Activated naive CD4-positive, alpha-beta T cell treated with anti-CD3 and anti-CD28 coated beads for 36 hours (primary cell): ENCODE measurements at places on chromosomes 7 and 10. TPM values are rescaled to one million over a fixed set of nuclear protein-coding genes. Genes with fewer than 3 reads are reported as not detected.

Gene OPALIN
- not detected for total RNA-seq

Gene CALY
- not detected for total RNA-seq

Gene CFAP43
- not detected for total RNA-seq

Gene MAD1L1
- total RNA-seq, result 40.2 TPM

- no peaks in the 10 kb centered on the region for H3K4me1 ChIP-seq
- H3K27ac ChIP-seq, result no peak overlapping the region
- H3K4me3 ChIP-seq, result no peak overlapping the region
- DNase-seq, result no peak
Measured at GRCh38 chr10:89575031-89575430, 39.6 kb upstream of the SLC16A12 start.

GRCh38 chr7:53470336-53470970 lies 435.0 kb downstream of the POM121L12 start:
- no peaks in the 10 kb centered on the region for H3K36me3 ChIP-seq
- no peaks in the 10 kb centered on the region for H3K27me3 ChIP-seq
- H3K27ac ChIP-seq, result no peak overlapping the region
- no peaks in the 10 kb centered on the region for H3K4me1 ChIP-seq

DNA sequence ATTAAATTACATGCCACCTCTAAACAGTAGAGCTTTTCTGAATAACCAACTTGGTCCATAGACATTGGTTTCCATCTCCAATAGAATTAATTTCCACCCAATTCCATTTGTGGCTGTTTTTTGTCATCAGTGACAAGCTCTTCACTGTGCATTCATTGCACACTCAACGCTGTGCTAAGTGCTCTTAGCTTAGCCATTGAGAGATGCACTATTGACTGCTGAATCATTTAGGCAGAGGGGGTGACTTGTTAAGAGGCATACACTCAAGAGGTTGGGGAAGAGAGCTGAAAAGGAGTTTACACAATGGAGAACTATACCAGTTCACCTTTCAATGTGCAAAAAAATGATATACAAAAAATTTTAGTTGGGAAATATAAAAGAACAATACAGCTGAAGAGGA lies 31.9 kb upstream of the CBLL1 start:
- no peaks in the 10 kb centered on the region for H3K4me1 ChIP-seq
- no peaks in the 10 kb centered on the region for H3K36me3 ChIP-seq
- no peaks in the 10 kb centered on the region for H3K27me3 ChIP-seq

DNA sequence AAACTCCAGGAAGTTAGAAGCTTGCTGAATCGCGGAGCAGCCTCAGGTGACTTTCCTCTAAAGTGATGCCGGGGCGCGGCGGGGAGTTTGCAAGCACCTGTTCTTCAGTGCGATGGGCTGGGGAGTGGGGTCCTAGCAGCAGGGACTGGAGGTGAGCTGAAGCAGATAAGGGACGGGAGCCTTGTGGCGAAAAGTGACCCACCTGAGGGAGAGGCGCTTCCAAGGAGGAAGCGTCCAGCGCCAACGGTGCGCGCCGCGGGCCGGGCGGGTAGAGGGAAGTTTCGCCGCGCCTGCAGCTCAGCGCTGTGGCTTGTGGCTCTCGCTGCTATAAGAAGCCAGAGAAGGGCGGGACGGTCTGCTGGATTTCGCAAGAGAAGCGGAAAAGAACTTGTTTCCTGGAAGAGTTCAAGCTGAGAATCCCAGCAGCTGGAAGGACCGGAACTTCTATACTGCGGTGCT lies at the start of gene STEAP4:
Gene STEAP4, minus strand, starts transcription at position 305 of the 459 bp plus-strand sequence. CDS start 22,625 bp downstream, outside the sequence.
- peaks cover 33% of the 10 kb centered on the region for H3K27me3 ChIP-seq
- no peaks in the 10 kb centered on the region for H3K36me3 ChIP-seq
- H3K4me3 ChIP-seq, result no peak within 1 kb of the TSS
- no peak within 1 kb of the TSS for H3K27ac ChIP-seq
- peak; percentile 13 for DNase-seq

GRCh38 chr7:45880433-45880860 lies 7.6 kb upstream of the CCDC201 start:
- H3K4me3 ChIP-seq, result no peak overlapping the region
- H3K36me3 ChIP-seq, result no peaks in the 10 kb centered on the region
- H3K27me3 ChIP-seq, result peaks cover 10% of the 10 kb centered on the region
- DNase-seq, result no peak

DNA sequence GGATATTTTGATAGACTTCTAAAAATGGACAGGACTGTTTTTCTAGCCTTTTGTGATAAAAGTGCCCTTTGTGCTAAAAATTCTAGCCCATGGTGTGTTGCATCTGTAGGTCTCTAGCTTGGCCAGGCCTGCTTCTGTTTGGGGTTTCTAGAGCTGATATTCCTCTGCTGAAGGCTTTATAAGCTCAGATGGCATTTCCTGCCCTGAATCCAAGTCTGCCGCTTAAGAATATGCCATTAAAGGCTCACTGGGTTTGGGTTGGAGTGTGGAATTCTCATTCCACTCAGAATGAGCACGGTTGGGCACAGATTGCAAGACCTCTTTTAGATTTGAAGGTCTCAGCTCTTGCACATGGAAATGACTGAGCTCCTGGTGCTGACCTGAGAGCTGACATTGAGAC lies 49.4 kb upstream of the IGFBP3 start:
- H3K4me3 ChIP-seq, result no peak overlapping the region
- no peaks in the 10 kb centered on the region for H3K36me3 ChIP-seq
- no peaks in the 10 kb centered on the region for H3K4me1 ChIP-seq
- DNase-seq, result no peak
- no peak overlapping the region for H3K27ac ChIP-seq
